ENCODE measurements at places on chromosomes 13 and 19.

- DNase-seq, result no peak
These were observed 16.3 kb upstream of the GPR183 start for GRCh38 chr13:99323488-99323887.

GRCh38 chr13:41398494-41399170 lies 58.7 kb upstream of the RGCC start:
- DNase-seq, result no peak

DNA sequence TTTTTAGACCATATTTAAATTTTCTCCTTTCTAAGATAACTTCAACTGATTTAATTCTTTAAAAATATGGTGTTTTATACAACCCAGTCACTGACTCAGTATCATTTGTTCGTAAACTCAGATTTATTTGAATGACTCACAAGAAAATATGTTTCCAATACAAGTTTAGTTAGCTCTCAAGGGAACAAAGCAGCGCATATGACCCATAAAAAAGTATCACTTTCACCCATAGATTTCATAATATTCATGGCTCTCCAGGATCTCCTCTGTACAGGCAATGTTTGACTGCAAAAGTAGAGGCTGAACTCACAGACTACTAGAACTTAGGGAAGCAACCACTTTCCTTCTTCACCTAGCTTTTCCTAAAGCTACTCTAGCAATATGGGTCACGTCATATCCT lies 405.6 kb upstream of the PCDH9 start:
- DNase-seq, result no peak

GRCh38 chr13:44565881-44566280 lies 10.2 kb downstream of the TSC22D1 start:
- no peak for DNase-seq

DNA sequence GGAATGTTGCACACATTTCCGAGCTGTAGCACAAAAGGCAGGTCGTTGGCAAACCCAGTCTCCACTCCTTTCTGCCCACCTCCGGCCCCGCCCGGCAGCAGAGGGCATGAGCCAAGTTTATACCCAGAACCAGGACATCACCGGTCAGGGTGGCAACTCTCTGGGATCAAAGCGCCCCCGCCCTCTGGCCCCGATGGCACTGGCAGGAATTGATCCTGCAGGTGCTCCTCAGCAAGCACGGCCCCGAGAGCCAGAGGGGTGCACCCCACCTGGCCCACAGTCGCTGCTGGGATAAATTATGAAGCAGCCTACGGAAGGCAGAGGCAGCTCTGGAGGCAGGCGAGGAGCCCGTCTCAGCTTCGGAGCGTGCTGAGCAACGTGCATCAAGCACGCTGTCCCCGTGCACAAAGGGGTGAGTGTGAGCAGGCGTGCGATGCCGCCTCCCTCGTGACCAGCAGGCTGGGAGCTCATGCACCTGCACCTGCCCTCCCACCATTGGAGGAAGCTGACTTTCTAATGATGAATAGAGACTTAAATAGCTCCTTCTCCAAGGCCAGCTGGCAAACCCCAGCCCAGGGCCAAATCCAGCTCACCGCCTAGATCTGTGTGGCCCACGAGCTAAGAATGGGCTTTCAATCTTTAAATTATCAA lies 25.7 kb downstream of the SHC2 start:
- no peak for DNase-seq

DNA sequence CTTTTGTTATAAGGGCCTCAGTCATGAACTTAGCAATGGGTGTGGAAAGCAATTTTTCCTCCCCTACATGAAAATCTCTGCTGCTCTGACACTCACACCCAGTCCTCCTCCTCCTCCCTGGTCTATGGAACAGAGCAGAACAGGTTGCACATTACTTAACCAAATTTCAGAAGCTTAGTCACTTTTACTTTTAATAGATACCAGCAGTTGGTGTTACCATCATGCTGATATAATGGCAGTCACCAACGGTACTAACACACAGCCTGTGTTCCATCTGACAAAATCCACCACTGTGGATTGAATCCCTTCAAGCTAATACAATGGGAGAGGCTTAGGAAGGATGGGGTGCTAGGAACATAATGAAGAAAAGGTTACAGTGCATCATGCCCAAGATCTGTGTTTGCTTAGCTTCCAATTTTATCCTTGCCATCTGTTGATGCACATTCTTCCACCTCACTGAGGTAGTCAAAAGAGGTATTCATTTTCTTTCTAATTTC lies 9.8 kb downstream of the TPT1 start:
- DNase-seq, result no peak

DNA sequence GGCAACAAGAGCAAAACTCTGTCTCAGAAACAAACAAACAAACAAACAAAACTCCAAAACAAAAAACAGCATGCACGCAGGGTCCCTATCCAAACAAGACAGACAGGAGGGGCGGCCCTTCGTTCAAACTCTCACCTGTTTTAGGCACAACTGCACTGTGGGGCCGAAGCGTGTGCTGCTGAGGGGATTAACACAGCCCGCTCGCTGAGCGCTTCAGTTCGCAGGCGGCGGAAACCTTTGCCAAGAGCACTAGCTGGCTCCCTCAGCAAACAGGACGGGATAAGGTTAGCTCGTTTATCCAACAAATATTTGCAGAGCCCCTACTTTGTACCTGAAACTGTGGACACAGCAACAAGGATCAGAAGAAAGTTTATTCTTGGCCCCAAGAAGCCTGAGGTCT lies 1.6 kb upstream of the ADPRHL1 start:
- no peak for DNase-seq

All from lung (tissue), 17 donors.